ENCODE measurements at places on chromosomes 6 and 20. TPM values are rescaled to one million over a fixed set of nuclear protein-coding genes. Genes with fewer than 3 reads are reported as not detected.

GRCh38 chr20:23311947-23312506 is 38.6 kb upstream of the NXT1 start:
- no peak for DNase-seq

GRCh38 chr6:97726378-97726777 is 443.4 kb upstream of the MMS22L start:
- no peak for DNase-seq

GRCh38 chr6:95658886-95659285 is 81.6 kb downstream of the MANEA start:
- no peak for DNase-seq

DNA sequence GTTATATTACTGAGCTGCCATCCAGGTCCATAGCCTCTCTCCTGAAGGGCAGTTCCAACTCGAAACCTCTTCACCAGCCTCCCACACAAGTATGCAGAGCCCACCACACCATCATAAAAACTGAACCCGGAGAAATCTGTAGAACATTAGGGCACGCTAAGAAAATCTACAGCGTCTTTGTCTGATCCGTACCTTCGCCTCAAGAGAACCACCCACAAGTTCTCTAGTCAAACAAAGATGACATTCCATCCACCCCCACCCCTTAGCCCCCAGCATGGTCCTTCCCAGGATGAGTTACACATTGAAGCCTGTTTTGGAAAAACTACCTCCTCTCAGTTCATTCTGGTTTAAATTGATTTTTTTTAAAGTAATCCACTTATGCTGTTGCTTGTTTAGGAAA is 219.7 kb downstream of the ZMYND8 start:
- no peak for DNase-seq

DNA sequence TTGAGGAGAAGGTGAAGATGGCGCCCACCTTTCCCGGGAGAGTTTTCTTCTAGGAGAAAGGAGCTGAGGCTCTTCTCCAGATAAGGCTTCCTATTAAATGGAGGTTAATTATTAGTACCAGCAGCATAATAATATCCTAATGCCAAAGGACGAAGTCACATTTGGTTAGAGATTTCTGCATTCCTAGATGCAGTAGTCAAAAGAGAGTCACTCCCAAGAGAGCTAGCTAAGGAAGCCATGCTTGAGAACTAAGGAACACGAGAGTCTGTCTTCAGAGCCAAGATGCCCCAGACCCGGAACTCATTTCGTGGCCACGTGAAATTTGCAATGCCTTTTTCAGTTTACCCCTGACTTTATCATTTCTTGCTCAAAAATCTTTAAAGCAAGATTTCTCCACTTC is 132.7 kb downstream of the TSHZ2 start:
- no peak for DNase-seq

DNA sequence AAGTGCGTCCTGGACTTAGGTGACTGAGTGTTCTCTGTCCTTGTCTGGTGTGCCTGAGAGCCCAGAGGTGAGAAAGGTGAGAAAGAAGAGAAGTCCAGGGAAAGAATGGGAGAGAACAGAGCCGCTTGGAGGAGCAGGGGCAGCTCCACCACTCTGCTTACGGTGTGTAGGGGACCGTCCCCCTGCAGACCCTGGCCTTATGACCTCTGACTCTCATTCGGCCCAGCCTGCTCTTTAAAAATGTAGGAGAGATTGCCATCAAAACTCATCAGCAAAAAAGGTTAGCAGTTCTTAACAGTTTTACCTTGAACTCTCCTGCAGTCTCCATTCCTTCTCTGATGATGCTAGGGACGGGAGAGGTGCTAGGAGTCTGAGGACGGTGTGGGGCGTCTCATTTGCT is 2.0 kb downstream of the TMEM181 start:
- DNase-seq: no peak

DNA sequence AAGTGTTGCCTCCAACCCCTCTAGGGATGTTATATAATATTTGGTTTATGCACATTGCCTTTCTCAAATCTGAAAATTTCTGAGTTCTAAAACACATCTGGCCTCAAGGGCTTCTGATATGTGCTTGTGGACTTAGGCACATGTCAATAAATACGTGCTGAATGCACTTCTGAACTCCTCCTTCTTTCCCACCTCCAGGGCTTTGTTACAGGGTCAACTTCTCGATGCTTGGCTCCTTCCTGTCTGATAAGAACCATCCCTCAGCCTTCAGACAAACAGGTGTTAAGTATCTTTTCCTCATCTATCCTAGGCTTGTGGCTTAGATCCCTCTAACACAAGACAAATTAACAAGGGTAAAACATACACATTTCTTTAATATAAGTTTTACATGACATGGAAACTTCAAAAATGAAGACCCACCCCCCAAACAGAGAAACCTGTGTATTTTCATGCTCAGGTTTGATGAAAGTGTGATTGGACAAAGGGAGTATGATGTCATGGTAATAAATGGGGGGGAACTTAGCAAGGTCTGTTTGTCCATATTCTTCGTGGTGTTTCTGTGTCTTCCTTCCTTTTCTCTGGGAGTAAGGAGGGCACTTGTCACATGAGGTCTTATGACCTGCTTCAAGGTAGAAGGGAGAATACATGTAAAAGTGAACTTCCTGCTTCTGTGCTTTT is 326.9 kb downstream of the CD83 start:
- DNase-seq: no peak

DNA sequence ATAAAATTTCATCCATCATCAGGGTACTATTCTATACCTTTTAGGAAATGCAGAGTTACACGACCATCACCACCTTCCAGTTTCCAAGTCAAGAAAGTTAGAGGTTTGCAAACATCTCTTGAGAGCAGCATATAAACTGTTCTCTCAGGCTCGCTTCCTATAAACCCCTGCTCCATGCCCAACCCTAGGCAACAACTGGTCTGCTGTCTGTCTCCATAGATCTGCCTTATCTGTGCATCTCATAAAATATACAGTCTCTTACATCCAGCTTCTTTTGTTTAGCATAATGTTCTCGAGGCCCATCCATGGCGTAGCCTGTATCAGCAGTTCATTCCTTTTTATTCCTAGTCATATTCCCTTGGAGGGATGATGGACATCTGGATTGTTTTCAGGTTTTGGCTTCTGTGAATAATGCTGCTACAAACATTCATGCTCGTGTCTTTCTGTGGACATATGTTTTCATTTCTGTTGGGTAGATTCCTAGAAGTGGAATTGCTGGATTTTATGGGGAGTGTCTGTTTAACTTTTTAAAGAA is 6.1 kb downstream of the PTPRT start:
- no peak for DNase-seq

DNA sequence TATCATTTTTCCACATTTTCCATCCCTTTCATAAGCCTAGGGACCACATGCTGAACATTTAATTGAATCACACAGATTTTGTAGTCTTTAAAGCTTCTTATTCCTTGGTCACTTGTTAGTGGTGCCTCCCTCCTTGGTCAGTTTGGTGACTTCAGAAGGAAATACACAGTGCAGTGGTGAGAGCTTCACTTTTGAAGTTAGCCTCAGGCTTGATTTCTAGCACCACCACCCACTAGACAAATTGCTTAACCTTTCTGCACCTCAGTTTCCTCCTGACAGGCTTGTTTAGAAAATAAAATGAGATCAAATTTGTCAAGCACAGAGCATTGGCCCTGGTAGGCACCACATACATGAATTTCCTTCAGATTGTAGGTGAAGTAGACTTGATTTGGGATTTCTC is 91.7 kb downstream of the FOXO3 start:
- no peak for DNase-seq

GRCh38 chr20:35695245-35695749 is 3.9 kb downstream of the NFS1 start:
- DNase-seq: peak; percentile 17

DNA sequence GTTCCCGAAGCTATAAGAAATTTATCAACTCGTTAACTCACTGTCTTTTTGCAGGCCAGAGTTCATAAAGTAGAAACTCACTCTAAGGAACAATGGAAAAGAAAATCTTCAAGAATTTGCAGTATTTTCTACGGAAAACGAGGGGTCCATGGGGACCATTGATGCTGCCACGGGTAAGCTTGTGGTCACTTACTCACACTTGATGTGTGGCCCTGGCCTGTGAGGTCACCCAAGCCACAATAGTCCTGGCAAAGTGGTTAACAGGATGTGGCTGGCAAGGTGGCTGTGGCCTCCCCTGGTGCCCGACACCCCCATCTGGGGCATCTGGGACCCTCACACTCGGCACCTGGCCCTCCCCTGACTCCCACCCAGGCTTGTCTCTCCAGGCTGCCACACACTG is 123.4 kb downstream of the C6orf118 start:
- DNase-seq: no peak

DNA sequence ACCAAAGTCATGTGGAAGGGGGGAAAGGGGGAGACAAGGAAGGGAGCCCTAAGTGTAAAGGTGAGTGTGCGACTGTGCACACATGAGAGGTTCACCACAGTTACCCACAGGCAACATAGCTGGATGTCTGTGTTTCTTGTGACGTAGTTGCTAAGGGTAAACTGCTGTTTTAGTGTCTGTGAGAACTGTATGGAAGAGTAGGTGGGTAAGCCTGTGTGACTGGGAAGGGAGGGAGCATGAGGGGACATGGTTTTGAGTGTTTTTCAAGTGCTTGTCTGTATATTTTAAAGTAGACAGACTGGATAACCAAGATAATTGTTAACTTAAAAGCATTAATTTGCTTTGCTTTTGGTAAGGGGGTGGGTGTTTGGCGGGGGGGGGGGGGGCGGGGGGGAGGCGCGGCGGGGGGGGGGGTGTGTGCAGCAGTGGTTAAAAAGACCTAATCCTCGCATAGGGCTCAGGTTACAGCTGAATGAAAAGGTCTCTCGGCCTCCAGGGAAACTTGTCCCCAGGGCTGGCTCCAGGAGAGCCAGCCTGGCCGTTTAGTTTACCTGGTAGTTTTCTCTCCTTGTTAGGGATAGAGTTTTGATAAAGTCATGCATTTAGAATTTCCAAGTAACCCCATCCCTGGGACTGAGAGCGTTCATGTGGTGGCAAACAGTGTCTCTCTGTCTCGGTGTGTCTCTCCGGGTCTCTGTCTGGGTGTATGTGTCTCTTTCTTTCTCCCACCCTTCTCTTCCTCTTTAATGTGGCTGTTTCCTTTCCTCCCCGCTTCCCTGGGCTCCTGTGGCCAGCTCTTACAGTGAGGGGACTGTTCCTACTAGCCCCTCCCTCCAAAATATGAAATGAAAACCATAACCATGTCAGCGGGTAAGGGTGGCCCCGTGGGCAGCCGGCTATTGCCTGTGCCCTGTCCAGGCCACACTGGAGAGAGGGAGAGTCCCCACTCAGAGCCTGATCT is 3.4 kb downstream of the SCUBE3 start:
- no peak for DNase-seq

GRCh38 chr6:149316108-149316727 is 1.3 kb upstream of the TAB2 start:
- DNase-seq: no peak

DNA sequence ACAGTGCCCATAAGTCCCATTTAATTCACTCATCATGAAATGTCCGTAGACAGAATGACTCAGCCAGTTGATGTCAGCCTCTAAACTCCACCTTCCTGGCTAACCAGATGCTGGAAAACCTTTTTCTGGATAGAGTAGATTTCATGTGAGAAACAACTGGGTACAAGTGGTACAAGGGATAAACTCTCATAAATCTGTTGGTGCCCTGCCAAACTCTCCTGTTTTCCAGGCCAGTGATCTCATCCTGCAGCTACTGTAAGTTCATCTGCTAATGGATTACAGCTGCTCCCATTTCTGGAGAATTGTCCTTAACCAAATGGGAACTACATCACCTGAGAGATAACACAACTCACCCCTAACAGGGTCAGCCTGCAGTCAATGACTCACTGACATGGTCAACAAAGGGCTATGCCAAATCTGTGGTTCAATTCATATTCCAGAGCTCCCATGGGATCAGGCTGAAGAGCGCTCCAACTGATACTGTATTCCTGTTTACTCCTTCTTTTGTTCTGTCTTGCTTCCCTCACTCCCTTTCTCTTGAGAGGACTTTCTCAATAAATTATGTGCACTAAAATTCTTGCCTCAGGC is 210.1 kb upstream of the HDDC2 start:
- DNase-seq: no peak

- no peak for DNase-seq
Observed at GRCh38 chr6:63346217-63346835, 26.5 kb upstream of the LGSN start.

- no peak for DNase-seq
Observed at GRCh38 chr20:57560554-57561355, at the start of gene PCK1. TSS of gene PCK1 (plus strand) at chr20:57561110. CDS start at chr20:57561412, 302 bp downstream.

- no peak for DNase-seq
Observed at GRCh38 chr6:112032728-112033127, 21.2 kb upstream of the CCN6 start.

DNA sequence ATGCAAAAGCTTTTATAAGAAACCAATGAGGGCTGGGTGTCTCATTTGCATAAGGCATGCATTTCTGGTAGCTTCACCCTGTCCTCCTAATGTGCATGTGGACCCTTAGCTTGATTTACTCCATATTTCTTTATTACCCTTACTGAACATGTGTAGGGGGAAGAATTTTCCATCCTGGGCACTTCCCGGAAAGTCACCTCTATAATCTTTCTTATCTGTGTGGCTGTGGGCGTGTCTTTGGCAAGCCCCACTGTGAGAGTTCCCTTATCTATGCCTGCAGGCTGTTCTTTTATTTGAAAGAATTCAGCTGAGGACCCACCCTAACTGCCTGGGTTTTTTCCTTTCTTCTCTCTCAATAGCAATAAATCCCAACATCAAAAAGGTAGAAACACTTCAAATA is 627.8 kb downstream of the DOK5 start:
- no peak for DNase-seq

GRCh38 chr6:69555088-69555638 is 241.6 kb downstream of the LMBRD1 start:
- no peak for DNase-seq

- DNase-seq: no peak
Observed at GRCh38 chr20:35560105-35560511, 18.2 kb downstream of the ERGIC3 start.

DNA sequence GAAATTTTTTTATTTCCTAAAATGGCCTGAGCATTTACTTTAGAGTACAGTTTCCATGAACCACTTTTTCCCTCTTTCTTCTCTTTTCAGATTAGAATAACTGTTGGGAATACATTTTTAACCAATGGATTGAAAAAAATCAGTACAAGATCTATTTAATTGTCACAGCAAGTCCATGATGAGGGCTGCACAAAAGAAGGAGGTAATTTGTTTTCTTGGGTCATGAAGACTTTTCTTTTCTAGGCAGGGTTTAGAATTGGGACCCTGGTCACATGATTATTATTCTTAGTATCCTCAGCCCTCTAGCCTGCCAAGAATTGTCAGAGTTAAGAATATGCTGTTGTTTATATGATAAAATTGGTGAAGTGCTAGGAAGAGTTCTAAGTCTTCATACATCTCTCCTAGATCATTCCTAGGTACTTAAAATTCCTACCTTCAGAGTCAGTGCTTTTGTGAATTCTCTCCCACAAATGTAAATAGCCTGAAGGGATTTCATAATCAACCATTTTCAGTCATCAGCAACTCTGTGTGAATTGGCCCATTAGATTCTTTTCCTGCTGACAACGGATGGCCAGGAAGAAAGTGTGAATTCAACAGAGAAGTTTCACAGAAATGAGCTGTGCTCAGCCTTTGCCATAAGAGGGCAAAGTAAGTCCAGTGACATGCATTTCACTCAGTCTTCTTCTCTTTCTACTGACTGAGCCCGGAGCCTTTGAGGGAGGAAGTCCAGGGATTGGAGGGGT is 32.4 kb upstream of the TPBG start:
- no peak for DNase-seq

Gene SLC17A3
- total RNA-seq: not detected

Gene DDO
- total RNA-seq: not detected

Gene SLC35F1
- not detected for total RNA-seq

Gene RFX6
- total RNA-seq: not detected

Gene SLC22A7
- total RNA-seq: not detected

Gene UNC5CL
- 0.76 TPM for total RNA-seq

Gene ADAM33
- 34.7 TPM for total RNA-seq

Gene PPP1R11
- total RNA-seq: 46.8 TPM

Gene C20orf204
- total RNA-seq: 1.3 TPM

Gene PKIB
- 35.0 TPM for total RNA-seq

Gene ZGPAT
- total RNA-seq: 24.3 TPM
